ENCODE measurements at places on chromosomes 7 and 10.

- DNase-seq = no peak
These were observed 7.3 kb downstream of the C7orf57 start for GRCh38 chr7:48042636-48043035.

GRCh38 chr10:110852255-110852896 is 19.4 kb upstream of the PDCD4 start:
- no peak for DNase-seq

DNA sequence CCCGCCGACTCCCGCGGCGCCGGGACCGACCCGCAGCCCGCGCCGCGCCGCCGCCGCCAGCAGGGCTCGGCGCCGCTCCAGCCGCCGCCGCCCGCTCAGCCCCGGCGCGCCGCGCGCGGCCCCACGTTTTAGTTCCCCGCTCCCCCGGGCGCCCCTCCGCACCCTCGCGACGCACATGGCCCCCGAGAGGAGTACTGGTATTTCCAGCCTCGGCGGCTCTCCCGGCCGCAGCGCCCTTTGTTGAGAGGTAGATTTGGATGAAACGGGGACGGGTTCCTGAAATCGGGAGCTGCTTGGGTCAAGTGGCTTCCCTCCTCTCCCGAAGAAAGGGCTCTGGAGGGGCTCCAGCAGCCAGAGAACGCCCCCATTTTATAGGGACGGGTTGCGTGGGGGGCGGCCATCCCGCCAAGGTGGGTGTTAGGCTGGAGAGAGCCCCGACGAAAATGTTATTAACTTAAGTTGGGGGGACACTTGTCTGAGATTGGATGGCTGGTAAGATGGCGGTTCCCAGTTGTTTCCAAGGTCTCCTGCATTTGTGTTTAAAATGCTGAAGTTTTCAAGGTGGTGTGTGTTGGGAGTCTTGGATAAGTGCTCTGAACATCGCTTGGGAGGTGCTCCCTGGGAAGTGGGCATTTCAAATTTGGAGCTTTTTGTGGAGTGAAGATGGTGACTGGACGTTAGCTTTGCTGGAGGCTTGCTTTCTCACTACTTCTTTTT is 1.2 kb downstream of the BMI1 start:
- DNase-seq = no peak

GRCh38 chr7:73341877-73342276 is 13.9 kb downstream of the FKBP6 start:
- DNase-seq = no peak

GRCh38 chr10:84552478-84552877 is 224.1 kb downstream of the CCSER2 start:
- DNase-seq = no peak

- DNase-seq = no peak
These were observed 191.3 kb downstream of the RNF133 start for GRCh38 chr7:122507591-122507990.

GRCh38 chr10:114940735-114941134 is 2.7 kb downstream of the TRUB1 start:
- no peak for DNase-seq

DNA sequence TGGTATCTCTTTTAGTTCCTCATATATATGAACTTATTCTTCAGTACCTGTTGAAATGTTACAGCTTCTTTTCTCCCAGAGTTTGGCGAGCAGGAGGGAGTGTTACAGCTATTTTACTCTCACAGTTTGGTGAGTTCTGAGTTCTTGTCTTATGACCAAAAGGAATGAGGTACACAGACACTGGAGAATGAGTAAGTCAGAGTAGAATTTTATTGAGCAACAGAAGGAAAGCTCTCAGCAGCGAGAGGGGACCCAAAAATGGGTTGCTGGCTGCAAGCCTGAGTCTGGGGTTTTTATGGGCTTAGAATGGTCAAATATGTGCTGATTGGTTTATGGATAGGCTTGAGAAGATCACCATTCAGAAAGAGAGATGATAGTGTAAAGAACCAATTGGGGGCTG is 175.2 kb downstream of the CDK14 start:
- no peak for DNase-seq

GRCh38 chr7:44587843-44588711 is 6.0 kb upstream of the TMED4 start:
- DNase-seq = no peak

- DNase-seq = no peak
These were observed 33.1 kb downstream of the HBP1 start for GRCh38 chr7:107201795-107202450.

GRCh38 chr10:55311848-55312635 is 511.0 kb upstream of the PCDH15 start:
- DNase-seq = no peak

DNA sequence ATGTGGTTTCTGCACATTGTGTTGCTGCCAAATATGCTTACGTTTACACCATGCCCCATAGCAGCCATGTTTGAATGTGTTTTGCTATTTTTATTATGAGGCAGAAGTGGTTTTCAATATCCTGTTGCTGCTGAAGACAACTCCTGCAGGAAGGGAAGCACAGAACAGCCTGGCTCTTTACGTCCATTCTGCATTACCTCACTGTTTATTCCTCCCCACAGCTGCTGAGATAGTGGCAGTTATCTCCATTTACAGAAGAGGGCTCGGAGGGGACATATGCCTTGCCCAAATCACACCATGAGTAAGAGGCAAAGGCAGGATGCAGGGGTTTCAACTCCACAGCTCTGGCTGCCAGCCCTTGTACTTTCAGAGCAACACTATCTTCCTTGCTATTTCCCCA is 35.3 kb downstream of the PLPP4 start:
- DNase-seq = no peak

GRCh38 chr7:11478882-11479281 is 353.1 kb downstream of the THSD7A start:
- DNase-seq = no peak

- no peak for DNase-seq
These were observed 19.6 kb downstream of the WIPF3 start for GRCh38 chr7:29825775-29826529.

GRCh38 chr10:104034401-104035193 is 51.1 kb downstream of the COL17A1 start:
- DNase-seq = no peak

GRCh38 chr7:134533288-134533771 is 6.0 kb downstream of the AKR1B10 start:
- DNase-seq = no peak

GRCh38 chr10:35684586-35684985 is 42.5 kb upstream of the FZD8 start:
- no peak for DNase-seq

DNA sequence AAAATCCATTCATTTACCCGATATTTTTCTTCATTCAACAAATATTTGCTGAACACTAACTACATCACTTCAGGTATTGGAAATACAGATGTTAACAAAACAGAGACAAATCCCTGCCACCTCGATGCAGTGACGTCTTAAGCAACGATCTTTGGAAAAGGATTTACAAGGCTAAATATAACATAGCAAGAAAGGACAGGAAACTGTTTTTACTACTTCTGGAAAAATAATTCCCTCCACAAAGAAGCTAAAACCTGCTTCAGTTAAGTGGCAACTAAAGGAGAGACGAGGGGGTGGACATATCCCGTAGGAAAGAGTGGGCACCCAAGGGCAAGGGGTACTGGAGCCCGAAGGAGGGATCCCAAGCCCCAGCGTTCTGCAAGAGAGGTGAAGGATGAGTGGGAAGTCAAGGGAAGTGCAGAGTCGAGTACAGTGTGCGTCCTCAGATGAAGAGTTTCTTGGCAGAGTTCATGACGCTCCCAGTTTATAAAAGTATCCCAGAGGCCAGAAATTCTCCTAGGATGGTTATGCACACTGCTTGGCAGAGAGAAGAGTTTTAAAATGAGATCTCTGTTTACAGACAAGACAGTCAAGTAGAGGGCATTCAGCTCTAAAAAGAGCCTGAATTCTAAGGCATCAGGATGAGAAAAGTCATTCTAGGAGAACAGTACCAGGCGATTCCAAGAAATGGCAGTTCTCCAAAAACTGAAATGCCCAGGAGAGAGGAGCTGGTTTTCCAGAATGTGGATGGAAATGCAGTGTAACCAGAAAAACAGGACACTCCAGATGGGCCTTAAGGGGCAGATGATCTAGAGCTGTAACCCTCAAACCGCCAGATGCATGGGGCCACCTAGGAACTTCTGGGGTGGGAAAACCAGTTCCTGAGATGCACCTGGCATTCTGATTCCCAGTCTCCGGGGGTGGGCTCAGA is 97.3 kb downstream of the GRB10 start:
- no peak for DNase-seq

- no peak for DNase-seq
These were observed 27.4 kb upstream of the GOLGA7B start for GRCh38 chr10:97822261-97822687.

DNA sequence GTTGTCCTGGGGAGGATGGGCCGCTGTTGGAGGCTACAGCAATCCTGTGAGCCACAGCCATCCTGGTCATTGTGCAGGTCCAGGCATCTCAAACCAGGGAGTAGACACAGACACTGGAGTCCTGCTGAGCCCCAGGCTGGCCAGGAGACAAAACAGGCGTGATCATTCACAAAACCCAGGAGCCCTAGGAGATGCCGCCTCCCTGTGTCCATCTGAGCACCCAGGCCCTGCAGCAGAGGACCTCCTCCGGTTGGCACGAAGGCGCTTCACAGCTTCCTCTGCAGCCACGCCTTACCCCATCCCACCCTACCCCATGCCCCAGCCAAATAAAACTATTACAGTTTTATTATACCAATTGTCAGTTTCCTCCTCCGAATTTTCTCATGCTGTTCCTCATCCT is 183.6 kb downstream of the PLXNA4 start:
- no peak for DNase-seq

DNA sequence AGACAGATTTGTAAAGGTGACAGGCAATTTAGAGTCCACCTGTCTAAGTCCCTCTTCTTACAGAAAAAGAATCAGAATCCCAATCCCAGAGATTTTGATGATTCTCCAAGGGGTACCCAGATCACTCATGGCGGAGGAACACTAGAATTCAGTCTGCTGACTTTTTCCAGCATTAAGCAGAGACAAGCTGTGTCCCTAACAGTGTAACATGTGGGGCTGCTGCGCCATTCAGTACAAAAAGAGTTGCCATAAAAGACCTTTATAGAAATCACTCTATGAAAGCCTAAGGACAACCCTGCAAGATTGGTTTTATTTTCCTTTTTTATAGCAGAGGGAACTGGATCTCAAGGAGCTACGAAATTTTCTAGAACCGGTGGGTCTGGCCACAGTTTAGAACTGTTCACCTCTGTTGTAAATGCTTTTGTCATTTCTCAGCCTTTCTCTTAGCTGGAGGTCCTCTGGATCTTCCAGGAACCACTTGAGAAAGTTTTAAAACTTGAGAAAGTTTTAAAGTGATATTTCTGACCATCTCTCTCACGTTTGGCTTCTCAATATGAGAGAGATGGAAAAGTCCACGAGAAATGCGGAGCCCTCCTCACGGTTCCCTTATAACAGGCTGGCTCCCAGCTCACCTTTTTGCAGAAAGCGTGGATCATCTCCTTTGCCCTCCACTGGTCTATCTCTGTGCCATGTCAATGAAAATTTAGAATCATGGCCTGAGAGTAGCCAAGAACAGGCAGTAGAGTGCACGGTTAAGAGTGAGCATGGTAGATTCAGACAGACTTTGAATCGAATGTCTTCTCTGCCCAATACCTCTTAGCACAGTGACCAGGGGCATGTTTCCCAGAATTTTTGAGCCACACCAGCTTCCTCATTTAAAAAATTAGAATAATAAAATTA is 826 bp downstream of the GIMAP7 start:
- no peak for DNase-seq

GRCh38 chr7:108813251-108814014 is 243.8 kb downstream of the DNAJB9 start:
- no peak for DNase-seq

- no peak for DNase-seq
These were observed 27.4 kb downstream of the LRRC4 start for GRCh38 chr7:128003787-128004186.

- no peak for DNase-seq
These were observed 207.6 kb downstream of the GLI3 start for GRCh38 chr7:42029405-42029804.

DNA sequence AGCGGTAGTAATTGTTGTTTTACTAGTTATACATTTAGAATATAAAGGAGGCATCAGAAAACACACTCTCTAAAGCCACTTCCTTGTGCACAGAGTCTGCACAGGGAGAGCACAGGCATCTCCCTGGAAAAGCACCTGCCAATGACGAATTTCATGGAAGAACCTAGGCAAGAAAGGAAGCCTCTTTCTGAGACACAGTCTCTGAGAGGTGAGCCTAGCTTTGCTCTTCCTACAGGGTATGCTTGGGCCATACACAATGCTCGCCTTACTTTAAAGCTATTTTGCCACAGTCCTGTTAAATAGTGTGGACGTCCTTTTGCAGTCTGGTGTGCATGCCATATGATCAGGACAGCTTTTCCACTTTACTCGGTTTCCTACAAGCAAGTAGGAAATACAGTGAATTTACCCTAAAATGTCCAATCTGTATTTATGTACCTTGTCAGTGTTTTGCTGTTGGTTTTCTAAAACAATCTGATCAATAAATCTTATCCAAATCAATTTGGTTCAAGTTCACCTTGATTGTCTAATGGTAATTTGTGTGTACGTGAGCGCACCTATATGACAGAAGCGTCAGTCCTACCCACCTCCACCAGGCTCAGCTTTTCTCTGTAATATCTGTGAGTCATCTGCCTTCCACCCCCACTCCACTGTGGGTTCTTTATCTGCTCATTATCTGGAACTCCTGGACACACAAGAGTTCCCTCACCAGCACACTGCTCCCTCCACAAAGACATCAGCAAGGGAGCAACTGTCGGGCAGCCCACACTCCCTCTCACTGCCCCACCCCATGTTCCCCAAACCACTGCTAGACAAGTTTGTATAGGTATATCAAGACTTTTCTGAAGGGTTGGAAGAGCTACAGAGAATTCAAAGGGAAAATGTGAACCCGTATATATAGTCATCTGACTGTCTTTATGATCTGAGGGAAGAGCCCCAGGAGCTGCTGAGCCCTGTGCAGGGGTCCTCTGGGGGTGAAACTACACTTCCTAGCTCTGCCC is 65.2 kb downstream of the KLHDC10 start:
- no peak for DNase-seq

GRCh38 chr10:60441515-60441914 is 51.8 kb upstream of the ANK3 start:
- DNase-seq = no peak

GRCh38 chr10:126065751-126066377 is 169.5 kb downstream of the FANK1 start:
- DNase-seq = no peak

- no peak for DNase-seq
These were observed 54.7 kb upstream of the NMT2 start for GRCh38 chr10:15223174-15223573.

DNA sequence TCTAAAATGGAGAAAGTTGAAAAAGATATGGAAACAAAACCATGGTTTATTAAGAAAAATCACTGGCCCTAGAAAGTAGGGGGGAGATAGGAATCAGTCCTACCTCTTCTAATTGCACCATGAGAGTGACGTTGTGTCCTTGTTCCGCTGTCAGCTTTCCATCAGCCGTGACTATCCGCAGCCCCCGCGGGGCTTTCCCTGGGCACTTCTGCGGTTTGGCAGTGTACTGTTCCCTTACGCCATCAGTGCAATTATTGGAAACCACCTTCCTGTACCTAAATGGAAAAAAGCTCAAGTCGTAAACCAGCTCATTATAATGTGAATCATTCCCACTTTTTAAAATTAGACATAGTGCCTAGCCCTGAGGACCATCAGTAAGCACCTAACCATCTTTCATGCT is 512.2 kb downstream of the SORCS1 start:
- no peak for DNase-seq

Data from SIG-M5 (cell line).